Left hindlimb (tissue), 1 donor: ENCODE measurements at places on chromosomes 6 and 20.

GRCh38 chr6:7993952-7994351, 70.2 kb downstream of the BLOC1S5 start:
- DNase-seq, result no peak

GRCh38 chr20:312067-312466, 13.3 kb upstream of the SOX12 start:
- DNase-seq, result no peak

GRCh38 chr6:28563430-28564095, 37.9 kb downstream of the GPX5 start:
- no peak for DNase-seq

- no peak for DNase-seq
These were observed 586 bp upstream of the HMGA1 start for GRCh38 chr6:34236131-34236442.

- no peak for DNase-seq
These were observed 52.6 kb upstream of the NAA20 start for GRCh38 chr20:19964289-19965265.
